Kidney (tissue), 22 donors: ENCODE measurements at places on chromosomes 3 and 15. TPM values are rescaled to one million over a fixed set of nuclear protein-coding genes. Genes with fewer than 3 reads are reported as not detected.

ERC2 gene
- total RNA-seq, result 3.8 TPM

GLDN gene
- 4.0 TPM for total RNA-seq

CHL1 gene
- total RNA-seq, result 109 TPM

GRCh38 chr3:183359036-183359435 is 69.4 kb downstream of the MCF2L2 start:
- no peak overlapping the region for H3K27ac ChIP-seq
- H3K36me3 ChIP-seq, result no peaks in the 10 kb centered on the region
- H3K27me3 ChIP-seq, result no peaks in the 10 kb centered on the region
- no peaks in the 10 kb centered on the region for H3K4me1 ChIP-seq
- H3K4me3 ChIP-seq, result no peak overlapping the region
- no peak for DNase-seq

- no peaks in the 10 kb centered on the region for H3K36me3 ChIP-seq
- DNase-seq, result no peak
- H3K4me1 ChIP-seq, result no peaks in the 10 kb centered on the region
- H3K27ac ChIP-seq, result no peak overlapping the region
These were observed 16.8 kb upstream of the APEH start for GRCh38 chr3:49657208-49657915.

GJD2 gene
- total RNA-seq, result not detected

DNA sequence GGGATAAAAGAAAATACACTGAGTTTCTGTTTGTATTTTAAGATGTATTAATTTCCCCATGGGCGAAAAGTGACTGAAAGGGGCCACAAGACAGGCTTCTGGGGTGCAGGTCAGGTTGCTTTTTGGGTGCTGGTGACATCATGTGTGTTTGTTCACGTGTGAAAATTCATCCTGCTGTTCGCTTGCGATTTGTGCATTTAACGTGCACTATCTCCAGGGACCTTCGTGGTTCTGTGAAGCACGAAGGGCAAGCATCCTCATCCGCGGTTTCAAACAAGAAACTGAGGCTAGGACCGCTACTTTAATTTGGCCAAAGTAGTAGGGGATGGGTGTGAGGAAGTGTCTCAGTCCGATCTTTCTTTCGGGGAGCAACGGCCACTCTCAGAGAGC is 1.6 kb upstream of the SMAD6 start:
- H3K27ac ChIP-seq, result peak overlapping the region; percentile 29
- peaks cover 15% of the 10 kb centered on the region for H3K4me1 ChIP-seq
- H3K36me3 ChIP-seq, result no peaks in the 10 kb centered on the region
- H3K27me3 ChIP-seq, result no peaks in the 10 kb centered on the region

DNA sequence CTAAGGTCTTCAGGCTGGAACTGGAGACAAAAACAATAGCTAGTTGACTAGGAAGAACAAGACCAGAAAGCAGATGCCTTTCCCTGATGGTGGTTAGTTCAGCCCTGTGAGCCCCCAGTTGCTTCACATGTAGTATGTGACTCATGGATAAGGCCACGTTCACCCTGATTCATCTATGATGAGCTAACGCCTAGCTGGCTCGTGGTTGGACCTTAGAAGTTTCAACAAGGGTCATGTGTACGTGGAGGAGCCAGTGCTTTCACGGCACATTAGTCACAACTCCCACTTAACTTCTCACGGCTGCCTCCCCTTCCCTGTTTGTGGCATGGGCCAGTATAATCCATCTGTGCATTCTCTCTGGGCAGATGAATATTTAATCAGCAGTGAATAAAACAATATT is 20.6 kb downstream of the COL8A1 start:
- H3K27ac ChIP-seq, result no peak overlapping the region
- H3K36me3 ChIP-seq, result no peaks in the 10 kb centered on the region
- no peaks in the 10 kb centered on the region for H3K4me1 ChIP-seq
- H3K27me3 ChIP-seq, result no peaks in the 10 kb centered on the region

DNA sequence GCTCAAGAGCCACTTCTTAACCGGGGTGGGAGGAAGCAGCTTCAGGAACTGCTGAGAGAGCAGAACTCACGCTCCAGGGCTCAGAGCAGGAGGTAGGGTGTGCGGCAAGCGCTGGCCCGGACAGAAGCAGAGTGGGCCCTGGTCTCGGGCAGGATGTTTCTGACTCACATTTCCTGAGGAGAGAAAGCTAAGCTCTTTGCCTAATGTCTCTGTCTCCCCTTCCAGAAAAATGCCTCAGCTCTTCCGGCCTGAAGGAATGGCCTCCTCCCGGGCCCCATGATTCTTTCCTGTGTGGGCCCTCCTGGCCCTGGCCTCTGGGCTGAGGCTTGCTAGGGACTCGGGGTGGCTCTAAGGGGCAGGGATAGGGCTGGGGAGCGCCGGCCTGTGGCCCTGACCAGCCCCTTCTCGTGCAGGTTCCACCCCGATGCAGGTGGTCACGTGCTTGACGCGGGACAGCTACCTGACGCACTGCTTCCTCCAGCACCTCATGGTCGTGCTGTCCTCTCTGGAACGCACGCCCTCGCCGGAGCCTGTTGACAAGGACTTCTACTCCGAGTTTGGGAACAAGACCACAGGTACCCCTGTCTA is 4.1 kb upstream of the STAB1 start:
- no peaks in the 10 kb centered on the region for H3K4me1 ChIP-seq
- no peak for DNase-seq
- H3K27ac ChIP-seq, result peak overlapping the region; percentile 47
- H3K27me3 ChIP-seq, result no peaks in the 10 kb centered on the region
- H3K4me3 ChIP-seq, result no peak overlapping the region
- no peaks in the 10 kb centered on the region for H3K36me3 ChIP-seq

DNA sequence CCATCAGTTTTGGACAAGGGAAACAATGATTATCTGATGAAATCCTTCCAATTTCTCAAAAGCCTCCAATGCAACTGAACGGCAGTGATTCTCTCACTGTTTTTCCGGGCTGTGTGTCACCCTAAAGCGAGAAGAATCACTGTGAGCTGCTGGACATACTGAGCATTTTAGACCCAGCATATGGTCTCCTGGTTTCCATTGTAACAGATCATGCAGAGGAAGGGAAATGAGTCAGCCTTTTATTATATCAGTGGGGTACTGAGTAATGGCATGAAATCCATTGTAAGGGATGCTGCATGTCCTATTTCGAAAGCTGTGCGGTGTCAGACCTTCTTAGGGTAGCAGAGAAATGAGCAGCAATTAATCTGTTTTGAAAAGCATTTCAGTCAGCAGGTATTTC is 287.1 kb downstream of the IL5RA start:
- no peaks in the 10 kb centered on the region for H3K4me1 ChIP-seq
- no peak for DNase-seq
- no peak overlapping the region for H3K4me3 ChIP-seq
- H3K36me3 ChIP-seq, result no peaks in the 10 kb centered on the region
- no peak overlapping the region for H3K27ac ChIP-seq
- H3K27me3 ChIP-seq, result no peaks in the 10 kb centered on the region

IP6K2 gene
- total RNA-seq, result 69.4 TPM

DNA sequence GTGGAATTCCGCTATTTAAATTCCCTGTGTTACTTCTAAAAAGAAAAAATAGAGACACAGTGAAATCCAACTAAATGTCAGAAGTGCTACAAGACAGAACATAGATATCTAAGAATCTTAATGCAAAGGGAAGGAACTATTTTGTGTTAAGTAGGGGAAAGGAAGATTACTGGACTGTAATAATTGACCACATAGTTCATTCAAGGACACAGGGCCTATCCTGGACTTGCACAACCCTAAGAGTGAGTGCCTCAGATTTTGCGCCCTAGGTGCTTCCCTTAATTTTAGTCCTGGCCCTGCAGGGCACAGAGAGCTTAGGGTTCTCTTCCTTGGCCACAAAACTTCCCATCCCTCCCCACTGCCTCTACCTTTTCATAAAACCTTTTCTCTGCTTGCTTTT is 3.5 kb upstream of the IL20RB start:
- H3K4me3 ChIP-seq, result no peak overlapping the region
- no peak overlapping the region for H3K27ac ChIP-seq
- H3K36me3 ChIP-seq, result no peaks in the 10 kb centered on the region
- no peaks in the 10 kb centered on the region for H3K27me3 ChIP-seq
- DNase-seq, result no peak
- peaks cover 7% of the 10 kb centered on the region for H3K4me1 ChIP-seq

- no peak for DNase-seq
- H3K4me1 ChIP-seq, result no peaks in the 10 kb centered on the region
- no peak overlapping the region for H3K4me3 ChIP-seq
- no peak overlapping the region for H3K27ac ChIP-seq
These were observed 10.6 kb upstream of the ETV5 start for GRCh38 chr3:186119499-186119898.

DNA sequence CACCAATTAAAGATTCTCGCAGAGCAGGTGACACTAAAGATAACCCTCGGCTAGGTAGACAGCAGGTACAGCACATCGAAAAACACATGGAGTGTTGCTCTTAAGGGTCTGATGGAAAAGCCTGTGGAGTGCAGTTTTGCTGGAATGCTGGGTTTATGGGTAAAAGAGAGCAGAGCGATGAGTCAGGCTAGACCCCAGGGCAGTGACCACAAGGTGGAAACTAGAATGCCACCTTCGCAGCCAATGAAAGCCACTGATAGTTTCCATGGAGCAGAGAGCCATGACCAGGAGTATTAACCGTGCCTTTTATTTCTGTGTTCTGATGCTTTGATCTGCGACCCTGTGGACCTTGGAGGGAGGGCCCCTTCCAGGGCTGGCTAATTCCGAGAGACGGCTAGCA is 149.8 kb downstream of the GABRB3 start:
- peak; percentile 15 for DNase-seq
- H3K27ac ChIP-seq, result no peak overlapping the region
- no peaks in the 10 kb centered on the region for H3K4me1 ChIP-seq
- no peak overlapping the region for H3K4me3 ChIP-seq
- H3K27me3 ChIP-seq, result no peaks in the 10 kb centered on the region

DNA sequence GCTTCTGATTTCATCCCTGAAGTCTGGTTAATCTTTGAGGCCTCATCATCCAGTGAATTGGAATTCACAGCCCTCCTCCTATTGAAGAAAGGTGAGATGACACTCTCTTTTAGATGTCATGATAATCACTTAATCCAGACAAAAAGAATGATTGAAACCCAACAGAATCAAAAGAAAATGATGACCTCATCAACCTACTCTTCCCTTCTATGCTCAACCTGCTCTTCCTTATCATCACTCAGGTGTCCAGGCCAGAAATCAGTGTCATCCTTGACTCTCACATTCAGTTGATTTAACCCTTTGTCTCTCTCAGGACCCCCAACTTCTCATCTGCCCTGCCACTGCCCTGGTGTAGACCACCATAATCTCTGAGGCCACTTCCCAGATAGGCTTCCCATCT is 11.8 kb downstream of the PLA2G4E start:
- no peak overlapping the region for H3K27ac ChIP-seq
- peaks cover 2% of the 10 kb centered on the region for H3K4me1 ChIP-seq
- no peak overlapping the region for H3K4me3 ChIP-seq
- H3K27me3 ChIP-seq, result no peaks in the 10 kb centered on the region
- DNase-seq, result no peak

- no peaks in the 10 kb centered on the region for H3K27me3 ChIP-seq
- H3K36me3 ChIP-seq, result no peaks in the 10 kb centered on the region
- no peak for DNase-seq
- no peaks in the 10 kb centered on the region for H3K4me1 ChIP-seq
These were observed 8.0 kb upstream of the CAMKV start for GRCh38 chr3:49877716-49878115.

DNA sequence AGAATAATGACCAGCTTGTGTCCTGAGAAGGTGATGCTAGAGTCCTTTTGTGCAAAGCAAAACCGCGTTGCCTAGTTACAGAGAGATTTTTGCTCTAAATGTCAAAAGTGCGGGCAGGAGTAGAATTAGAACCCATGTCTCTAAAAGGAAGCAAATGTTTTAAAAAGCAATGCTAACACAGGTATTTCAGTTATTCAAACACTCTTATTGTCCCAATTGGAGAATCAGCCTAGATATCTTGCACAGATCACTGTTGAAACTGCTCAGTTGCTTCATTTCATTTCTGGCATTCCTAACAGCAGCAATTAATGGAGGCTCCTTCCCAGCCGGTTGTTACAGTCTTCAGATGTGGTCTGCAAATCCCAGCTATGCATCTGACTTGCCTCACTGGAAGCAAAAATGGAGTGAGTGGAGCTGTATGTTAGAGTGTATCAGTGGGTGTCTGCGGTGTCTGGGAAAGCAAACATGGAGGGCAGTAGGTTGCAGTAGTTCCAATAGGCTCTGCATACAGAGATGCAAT is 55.6 kb upstream of the SEMA6D start:
- no peaks in the 10 kb centered on the region for H3K36me3 ChIP-seq
- H3K27ac ChIP-seq, result no peak overlapping the region
- no peaks in the 10 kb centered on the region for H3K27me3 ChIP-seq
- H3K4me1 ChIP-seq, result no peaks in the 10 kb centered on the region

DNA sequence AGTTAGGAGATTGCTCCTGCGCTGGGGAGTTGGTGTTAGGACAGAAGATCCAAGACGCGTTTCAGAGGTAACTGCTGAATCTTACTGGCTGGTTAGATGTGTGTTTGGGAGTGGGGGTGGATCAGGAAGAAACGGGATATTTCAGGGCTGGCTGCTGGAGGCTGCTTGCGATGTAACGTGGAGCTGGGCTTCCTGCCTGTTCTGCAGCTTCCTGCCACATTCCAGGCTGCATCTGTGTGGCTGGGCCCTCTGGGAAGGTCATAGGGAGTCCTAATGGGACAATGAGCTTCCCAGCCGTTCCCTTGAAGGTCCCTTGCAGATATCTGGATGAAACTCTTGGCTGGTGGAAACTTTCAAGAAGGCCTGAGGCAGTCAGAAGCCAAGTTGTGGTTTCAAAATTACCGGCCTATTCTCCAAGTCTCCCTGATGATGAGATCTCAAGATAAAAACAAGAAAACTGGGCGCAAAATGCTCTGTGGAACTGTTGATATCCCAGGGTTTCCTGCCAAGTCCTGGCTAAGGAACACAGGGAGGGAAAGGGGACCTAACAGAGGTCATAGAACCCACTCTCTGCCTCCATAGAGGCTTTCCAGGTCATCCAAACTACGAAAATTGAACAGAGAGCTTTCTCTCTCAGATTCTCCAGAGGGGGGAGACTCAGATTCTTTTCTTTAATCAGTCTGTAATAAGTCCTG is 67.0 kb downstream of the NOX5 start:
- peaks cover 6% of the 10 kb centered on the region for H3K4me1 ChIP-seq
- DNase-seq, result peak; percentile 76
- H3K27me3 ChIP-seq, result no peaks in the 10 kb centered on the region
- no peaks in the 10 kb centered on the region for H3K36me3 ChIP-seq
- peak overlapping the region; percentile 44 for H3K27ac ChIP-seq

- no peaks in the 10 kb centered on the region for H3K27me3 ChIP-seq
- DNase-seq, result no peak
These were observed 26.4 kb downstream of the LARS2 start for GRCh38 chr3:45414823-45415222.

DNA sequence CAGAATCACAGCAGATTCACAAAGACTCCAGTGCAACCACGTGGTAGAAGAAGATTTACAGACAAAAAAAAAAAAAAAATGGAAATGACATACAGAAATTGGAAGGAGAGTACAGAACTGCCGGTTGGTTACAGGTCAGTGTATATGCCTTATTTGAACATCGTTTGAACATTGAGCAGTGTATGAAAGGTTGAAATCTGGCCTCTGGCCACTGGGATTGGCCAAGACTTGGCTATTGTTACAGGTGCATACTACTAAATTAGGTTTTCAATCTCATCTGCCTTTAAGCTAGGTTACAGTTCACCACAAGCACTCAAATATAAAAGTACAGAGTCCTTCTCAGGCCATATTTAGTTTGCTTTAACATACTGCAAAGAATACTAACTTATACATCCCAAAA is 59.8 kb downstream of the THBS1 start:
- no peaks in the 10 kb centered on the region for H3K27me3 ChIP-seq
- H3K4me3 ChIP-seq, result no peak overlapping the region
- DNase-seq, result no peak
- no peaks in the 10 kb centered on the region for H3K36me3 ChIP-seq
